ENCODE measurements at places on chromosomes 12 and 14.

DNA sequence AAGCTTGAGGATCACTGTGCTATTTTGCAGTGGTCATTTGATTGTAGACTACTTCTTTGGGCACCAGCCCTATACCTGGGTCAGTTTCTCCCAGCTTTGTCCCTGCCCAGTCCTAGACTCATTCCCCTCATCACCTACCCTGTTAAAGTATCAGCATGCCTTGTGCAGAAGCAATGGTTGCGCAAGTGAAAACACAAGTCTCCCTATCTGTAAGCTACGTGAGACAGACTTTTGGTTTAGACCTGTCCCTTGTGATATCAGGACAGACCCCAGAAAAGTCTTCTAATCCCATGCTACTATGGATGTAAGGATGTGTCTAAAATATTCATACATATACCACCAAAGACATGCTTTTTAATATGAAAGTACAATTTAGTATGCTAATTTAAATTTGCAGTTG is 88.8 kb upstream of the ATP2B1 start:
- DNase-seq, result no peak

DNA sequence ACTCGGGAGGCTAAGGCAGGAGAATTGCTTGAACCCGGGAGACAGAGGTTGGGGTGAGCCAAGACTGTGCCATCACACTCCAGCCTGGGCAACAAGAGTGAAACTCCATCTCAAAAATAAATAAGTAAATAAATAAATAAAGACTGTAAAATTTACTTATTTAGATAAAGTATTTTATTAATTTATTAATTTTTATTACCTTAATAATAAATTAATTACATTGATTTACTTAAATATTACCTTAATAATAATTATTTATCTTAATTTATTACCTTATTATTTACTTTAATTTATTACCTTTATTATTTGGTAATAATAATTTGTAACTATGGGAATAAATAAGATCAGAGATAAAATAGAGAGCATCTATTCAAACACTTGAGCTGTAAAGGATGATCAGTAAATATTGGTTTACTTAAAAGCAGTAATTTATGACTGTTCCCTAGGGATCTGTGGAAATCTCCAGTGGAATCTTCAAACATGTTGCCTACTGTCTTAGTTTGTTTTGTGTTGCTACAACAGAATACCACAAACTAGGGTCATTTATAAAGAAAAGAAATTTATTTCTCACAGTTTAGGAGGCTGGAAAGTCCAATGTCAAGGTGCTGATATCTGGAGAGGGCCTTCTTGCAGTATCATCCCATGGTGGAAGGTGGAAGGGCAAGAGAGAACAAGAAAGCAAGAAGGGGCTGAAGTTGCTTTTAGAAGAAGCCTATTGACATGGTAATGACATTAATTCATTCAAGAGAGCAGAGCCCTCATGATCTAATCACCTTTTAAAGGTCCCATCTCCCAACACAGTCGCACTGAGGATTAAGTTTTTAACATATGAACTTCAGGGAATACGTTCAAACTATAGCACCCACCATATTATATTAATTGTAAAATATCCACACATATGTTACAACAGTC is 37.1 kb downstream of the SOCS2 start:
- no peak for DNase-seq

DNA sequence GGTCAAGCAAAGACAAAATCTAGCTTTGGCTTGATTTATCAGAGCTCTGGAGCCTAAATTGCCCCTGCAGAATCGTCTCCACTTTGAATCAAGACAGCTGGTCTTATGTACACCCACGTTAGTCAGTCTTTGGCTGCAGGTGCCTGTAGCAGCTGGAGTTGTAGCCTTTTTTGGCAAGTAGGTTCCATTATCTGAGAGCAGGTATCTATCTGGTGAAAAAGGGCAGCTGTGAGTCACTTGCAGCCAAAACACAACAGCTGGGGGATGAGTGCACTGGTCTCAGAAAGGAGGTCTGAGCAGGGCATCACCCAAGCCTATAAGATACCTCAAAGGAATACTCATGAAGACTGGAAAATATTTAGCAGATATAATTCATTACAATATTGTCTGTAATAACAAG is 43.6 kb upstream of the KCNH5 start:
- DNase-seq, result no peak

DNA sequence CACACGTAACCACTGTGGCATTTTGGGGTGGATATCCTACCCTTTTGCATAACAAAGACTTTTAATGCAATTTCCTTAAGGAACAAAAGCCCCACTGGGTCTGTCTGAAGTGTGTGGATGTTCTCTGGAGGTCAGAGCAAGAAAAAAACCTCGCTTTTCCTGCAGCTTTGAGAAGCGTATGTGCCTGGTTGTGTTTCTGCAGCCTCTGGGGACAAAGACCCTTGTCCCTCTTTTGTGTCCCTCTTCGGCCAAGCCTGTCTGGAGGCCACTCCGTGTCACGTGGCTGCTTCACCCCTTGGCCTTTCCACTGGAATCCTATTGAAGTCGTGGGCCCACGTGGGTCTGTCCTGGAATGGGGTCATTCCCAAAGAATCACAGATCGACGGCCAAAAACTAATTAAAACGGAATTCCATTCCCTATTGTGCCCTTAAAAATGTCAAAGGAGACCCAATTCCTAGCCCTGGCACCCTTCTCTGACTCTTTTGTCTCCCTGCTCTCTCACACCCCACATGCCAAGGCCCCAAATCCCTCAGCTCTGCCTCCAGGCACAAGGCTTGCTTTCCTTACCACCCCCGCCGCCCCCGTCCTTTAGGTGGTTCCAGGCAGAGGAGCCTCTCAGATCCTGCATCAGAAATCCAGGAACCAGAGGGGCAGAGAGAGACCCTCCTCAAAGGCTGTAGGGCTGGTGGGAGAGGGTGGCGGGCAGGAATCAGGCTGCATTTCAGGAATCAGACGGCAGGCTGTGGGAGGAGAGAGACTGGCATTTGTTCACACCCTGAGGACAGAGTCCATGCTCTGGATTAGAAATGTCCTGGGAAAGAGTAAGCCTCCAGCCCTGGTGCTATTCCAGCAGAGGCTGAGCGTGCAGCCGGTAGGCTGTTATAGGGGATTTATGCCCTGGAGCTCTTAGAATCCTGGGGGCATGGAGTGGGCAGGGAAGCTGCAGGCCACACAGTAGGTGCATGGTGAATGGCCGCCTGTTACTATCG is 12.6 kb upstream of the CYP46A1 start:
- DNase-seq, result no peak

DNA sequence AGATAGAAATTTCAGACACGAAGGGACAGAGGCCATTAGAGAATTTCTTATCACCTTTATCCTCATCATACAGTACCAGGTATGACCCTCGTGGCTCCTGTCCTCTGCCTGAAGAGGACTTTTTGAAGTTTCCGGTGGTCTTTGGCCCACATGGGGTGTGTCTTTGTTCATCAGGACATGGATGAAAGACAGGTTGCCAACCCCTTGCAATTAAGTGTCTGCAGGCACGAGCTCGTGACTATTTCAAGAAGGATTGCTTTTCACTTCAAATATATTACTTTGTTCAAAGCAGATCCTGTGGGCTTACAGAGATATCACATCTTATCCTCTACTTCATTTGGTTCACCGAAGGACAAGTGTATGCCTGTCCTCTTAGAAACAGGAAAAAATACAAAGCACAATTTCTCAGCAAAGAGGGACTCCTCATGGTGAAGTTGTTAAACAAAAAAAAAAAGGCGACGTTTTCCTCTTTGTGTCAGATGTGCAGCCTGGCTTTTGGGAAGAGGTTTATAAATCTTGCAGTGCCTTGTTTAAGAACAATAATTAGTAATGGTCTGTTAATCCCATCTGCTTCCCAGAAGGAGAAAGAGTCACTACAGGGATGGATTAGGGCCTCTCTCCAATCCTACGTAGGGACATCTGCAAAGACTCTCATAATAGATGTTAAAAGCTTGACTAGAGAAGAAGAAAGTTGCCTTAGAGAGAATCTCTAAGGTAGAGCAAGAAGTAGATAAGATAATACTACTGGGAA is 13.5 kb upstream of the FAM234B start:
- no peak for DNase-seq

DNA sequence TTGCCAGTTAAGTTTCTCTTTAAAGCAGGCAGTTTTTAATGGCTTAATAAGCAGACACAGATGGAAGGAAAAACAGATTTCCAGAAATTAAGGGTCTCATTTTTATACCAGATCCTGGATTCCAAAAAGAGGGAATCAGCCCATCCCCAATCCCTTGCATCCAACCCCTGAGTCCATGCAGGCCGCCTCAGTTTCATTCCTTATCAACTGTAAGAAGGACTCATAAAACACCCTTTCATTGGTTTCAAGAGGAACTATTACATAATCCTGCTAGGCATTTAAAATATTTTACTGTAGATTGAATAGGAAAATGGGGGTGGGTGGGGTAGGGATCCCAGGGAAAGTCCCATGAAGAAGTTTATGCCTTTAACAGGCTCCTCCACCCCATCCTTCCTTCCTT is 9.4 kb downstream of the CCDC184 start:
- DNase-seq, result no peak

- no peak for DNase-seq
Observed at GRCh38 chr12:93229494-93230325, 148.0 kb upstream of the NUDT4 start.

DNA sequence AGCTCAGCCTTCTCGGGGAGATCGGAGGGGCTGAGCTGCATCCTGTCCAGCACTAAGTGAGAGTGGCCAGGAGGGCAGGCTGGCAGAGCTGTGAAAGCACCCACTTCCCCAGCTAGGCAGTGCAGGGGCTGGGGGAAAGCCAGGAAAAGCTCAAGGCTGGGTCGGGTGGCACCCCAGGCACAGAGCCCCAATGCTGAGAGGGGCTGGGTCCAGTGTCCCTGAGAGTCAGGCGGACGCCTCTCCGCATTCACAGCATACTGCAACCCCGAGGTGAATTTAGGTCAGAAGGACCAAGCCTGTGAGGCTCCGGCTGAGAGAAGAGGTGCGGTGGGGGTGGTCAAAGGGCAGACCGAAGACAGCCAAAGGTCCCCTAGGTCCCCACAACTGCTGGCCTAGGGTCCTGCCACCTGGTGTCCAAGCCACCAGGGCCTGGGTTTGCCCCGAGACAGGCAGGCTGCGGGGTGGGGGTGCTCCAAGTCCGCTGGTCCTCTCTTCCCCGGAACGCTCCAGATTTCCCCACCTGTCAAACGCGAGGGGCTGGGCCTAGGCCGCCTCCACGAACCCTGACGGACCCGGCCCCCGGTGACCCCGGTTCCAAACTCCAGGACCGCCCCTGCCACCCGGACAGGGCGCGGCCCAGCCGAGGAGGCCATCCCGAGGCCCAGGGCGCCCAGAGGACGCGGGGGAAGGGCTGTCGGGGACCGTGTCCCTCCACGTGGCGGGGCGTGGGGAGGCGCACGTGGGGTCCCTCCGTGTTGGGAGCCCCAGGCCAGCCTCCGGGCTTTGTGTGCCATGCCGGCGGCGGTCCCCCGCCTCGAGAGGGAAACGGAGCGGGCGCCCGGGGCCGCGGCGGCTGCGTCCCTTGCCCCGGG is 527 bp downstream of the CAMKK2 start:
- DNase-seq, result no peak

DNA sequence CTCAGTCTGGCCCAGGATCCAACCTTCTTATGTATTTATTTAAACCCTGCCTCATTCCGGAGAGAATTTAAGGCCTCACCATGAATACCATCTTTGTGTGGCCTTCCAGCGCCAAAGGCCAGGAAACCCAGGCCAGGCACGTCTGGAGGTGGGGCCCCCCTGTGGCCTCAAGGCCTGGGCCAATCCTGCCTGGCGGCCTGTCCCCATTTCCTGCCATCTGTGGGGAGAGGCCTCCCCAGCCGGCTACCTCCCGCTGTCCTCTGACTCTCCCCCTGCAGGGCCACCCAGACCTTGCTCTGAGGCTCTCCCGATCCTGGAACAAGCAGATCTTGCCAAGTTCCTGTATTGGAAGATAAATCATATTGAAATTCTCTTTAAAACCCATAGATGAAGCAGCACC is 37.4 kb upstream of the MEG3 start:
- no peak for DNase-seq

DNA sequence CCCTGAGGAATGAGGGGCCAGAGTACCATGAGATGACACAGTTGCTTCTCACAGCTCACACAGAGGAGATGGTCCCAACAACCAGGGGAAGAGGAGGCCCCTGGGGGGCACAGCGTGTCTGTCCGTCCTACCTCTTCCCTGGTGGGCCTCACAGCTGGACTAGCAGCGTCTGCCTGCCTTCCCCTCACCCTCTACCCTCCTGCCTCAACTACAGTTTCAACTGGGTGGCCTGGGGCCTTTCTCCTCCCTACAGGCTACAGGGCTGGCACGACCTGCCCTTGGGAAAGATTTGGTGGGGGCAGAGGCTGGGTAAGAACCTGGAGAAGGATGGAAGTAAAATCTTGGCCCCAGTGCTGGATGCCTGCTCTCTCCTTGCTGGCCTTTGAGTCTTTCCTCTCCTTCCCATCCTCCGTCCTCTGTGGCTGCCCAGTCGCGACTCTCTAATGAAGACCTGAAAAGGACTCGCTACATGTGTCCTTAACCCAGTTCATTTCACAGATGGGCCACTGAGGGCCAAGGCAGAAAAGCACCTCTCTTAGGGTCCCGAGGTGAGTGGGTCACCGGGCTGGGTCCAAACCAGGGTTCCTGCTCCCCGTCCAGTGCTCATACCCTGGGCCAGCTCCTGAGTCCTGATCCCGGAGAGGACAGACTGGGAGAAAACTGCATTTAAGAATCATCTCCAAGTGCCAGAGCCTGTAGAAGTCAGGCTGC is 232.5 kb downstream of the BCL11B start:
- DNase-seq, result no peak

DNA sequence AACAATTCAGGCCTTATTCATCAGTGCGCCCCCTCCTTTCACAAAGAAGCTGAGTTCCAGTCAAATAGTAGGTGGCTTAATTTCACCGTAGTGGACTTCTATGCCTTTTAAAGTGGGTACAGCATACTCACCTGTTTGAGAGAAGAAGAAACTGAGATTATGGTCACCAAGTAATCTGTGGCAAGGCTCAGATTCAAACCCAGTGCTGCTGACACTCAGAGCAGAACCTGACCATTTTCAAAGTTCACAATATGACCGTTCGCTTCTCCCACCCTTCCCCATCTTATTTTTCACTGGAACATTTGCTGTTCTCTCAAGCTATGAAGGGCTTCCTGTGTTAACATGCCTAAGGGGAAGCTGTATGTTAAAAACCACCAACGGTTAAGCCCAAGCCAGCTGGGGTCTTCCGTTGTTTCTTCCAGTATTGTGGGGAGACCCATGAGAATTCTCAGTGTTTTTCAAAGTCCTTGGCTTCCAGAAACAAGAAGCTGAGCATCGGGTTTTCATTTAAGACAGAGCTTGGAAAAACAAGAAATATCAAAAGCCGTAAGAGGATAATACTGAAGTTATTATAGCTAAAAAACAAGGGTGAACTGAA is 6.1 kb upstream of the PSMA6 start:
- DNase-seq, result no peak

DNA sequence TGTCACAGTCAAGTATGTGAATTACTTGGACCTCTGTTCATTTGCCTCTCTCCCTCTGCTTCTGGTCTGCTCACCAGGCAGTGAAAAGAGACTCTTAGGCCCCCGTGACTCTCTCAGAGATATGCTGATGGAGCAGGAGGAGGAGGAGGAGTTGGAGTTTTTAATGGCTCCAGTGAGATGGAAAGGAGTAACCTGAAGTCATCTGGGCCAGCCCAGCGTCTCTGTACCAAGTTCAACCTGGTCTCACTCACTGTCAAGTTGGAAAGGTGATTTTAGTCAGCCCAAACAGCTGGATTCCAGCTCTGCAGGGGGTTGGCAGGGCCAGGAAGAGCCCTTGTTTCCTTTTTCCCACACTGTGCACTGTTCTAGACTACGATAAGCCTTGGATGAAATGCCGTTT is 48.6 kb downstream of the SH2B3 start:
- no peak for DNase-seq
